Effector memory CD8-positive, alpha-beta T cell (primary cell): ENCODE measurements at places on chromosomes 12 and 14.

DNA sequence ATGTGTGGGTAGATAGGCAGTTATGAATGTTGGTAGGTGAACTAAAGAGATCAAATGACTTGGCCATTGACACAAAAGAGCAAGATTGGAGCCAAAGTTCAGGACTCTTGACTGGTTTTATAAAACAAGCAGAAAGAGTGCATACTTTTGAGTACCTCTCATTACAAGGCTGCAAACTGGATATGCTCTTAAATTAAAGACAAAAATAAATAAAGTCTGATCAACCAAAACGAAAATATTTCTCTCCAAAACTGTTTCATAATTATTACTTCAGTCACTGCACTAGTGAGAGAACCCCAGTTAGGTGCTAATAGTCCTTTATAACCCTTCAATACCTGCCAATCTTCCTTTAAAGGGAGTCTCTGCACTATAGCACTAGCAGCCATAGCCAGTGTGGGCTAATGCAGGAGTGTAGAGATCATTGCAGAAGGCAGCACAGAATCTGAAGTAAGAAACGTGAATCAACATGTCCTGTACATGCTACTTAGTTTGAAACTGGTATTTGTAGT is 147.1 kb downstream of the FOXA1 start:
- no peak for DNase-seq

GRCh38 chr14:91286530-91286937 is 42.0 kb upstream of the GPR68 start:
- DNase-seq: peak; percentile 75

- peak; percentile 35 for DNase-seq
Observed at GRCh38 chr14:61406675-61407074, 85.3 kb downstream of the PRKCH start.

DNA sequence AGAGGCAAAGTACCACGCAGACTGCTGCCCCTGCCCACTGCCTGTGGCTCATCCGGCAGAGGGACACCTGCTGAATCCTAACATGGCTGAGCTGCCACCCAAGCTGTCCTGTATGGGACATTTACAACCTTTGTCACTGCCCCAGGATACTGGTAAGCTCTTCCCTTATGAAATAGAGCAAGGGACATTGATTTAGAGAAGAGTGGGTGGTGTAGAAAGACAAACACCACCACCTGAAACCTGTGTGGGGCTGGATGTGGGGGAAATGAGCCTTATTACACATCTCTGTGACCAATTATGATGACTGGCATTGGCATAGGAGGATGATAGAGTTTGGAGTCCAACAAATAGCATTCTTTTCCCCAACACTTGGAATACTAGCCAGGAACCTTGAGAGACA is 81.2 kb upstream of the GZMB start:
- no peak for DNase-seq

DNA sequence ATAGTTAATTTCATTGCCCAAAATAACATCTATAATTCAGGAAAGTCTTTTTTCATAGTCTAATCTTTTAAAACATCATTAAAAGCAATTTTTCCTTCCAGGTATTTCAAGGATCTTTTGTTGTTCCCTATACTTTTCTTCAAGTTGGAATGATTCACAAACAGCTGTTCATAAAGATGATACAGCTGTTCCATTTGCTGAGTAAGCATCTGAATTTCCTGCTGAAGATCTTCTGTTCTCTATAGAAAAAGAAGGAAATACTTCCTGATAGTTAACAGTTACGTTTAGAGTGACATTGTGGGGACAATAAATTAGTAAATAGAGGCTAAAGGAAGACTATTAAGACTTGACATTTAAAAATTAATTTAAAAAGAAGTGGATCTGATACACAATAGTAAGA is 30.3 kb upstream of the ESR2 start:
- no peak for DNase-seq

- no peak for DNase-seq
Observed at GRCh38 chr12:44377443-44378187, 498.5 kb downstream of the NELL2 start.

GRCh38 chr12:92049403-92049802 is 96.2 kb downstream of the BTG1 start:
- no peak for DNase-seq

- DNase-seq: no peak
Observed at GRCh38 chr12:59600171-59600570, 4.3 kb downstream of the SLC16A7 start.

DNA sequence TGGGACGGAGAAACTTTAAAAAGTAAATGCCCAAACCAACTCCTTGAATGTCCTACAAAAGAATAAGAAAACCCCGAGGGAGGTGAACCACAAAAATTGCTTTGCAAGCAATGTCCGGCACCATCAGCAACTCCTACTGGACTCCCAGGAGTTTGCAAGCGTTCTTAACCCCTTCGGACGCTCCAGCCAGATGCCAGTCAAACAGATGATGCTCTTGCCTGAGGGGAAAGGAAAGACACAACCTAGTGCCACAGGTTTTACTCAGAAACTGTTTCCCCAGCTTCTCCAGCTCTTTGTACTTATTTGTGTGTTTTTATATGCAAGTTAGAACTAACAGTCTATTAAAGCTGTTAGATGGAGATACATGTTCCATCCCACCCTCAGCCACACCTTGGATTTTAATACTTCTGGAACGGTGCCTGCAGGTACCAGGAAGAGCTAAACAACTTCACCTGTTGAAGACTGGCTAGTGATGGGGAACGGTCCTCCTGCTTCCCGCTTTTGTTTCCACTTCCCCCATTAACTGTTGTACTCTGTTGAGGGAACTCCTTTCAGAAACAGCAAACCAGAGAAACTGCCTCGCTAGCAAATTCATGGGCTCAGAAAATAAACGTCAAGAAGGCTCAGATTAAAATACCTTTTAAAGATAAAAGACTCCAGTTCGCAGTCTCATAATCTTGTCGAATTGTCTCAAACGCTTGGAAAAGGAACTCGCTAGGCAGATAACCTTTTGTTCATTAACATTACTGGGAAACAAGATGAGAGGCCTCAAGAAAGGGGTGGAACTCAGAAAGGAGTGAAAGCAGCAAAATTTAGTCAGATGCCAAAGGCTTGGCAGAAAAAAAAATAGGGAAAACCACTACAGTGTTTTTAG is 1.1 kb upstream of the FERMT2 start:
- DNase-seq: no peak

DNA sequence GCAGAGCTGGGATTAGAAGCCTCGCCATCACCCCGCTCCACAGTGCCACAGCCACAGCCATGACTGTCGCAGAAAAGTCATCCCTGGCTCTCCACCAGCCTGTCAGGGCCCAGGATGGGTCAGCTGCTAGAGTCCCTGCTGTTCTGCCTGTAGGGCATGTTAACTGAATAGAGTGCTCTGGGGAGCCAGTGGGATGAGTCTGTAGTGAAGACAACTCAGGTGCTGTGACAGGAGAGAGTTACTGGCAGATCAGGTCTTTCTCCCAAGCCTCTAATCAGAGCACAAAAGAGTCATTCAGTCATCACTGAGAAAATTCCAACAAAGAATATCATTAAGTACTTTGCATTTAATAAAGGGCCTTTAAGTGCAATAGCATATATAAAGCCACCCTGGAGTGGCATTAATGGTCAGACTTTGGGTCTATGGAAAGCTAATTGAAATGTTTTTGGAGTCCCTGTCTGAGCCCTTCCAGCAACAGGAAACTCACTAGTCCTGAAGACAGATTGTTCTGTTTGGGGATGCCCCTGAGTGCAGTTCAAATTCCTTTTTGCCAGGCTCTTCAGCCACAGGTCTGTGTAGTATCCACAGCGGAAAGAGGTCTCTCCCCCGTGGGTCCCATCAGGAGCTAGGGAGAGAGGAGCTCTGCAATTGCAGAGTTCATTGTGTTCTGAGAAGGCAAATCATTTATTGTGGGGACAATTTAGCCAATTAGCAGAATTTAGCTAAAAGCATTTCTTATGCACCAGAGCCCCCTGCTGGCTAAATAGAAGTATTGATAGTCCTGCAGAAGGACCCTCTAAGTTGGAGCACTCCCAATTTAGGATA is 45.2 kb upstream of the C14orf132 start:
- peak; percentile 13 for DNase-seq

DNA sequence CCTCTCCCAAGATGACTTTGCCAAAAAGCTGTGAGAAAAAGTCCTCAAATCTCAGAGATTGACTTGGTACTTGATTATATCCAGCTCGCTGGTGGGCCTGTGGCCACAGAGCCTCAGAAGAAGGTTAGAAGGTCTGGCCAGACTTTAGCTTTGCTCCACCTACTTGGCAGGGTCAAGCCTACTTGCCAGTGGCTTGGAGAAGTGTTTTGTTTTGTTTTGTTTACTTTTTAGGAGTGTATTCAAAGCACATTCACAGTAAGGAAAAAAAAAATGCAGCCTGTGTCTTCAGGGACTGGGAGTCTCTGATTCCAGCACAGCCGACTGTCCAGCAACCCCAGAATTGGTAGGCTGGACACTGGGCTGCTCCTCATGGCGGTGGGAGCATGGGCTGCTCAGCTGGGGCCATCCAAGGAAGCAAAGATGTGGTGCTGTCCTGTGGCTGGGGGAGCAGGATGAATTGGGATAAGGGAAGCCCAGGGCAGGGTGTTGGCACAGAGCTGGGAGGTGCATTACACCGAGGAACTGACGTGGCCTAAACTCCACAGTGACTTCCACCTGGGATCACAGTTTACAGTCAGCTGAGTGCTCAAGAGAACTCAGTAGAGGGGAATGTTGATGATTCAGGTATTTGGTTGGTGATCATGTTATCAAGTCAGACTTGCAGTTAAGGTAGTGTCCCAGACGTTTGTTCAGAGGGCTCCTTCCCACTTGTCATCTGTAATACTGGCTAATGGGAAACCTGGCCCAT is 73.5 kb downstream of the PPP2R5C start:
- no peak for DNase-seq

DNA sequence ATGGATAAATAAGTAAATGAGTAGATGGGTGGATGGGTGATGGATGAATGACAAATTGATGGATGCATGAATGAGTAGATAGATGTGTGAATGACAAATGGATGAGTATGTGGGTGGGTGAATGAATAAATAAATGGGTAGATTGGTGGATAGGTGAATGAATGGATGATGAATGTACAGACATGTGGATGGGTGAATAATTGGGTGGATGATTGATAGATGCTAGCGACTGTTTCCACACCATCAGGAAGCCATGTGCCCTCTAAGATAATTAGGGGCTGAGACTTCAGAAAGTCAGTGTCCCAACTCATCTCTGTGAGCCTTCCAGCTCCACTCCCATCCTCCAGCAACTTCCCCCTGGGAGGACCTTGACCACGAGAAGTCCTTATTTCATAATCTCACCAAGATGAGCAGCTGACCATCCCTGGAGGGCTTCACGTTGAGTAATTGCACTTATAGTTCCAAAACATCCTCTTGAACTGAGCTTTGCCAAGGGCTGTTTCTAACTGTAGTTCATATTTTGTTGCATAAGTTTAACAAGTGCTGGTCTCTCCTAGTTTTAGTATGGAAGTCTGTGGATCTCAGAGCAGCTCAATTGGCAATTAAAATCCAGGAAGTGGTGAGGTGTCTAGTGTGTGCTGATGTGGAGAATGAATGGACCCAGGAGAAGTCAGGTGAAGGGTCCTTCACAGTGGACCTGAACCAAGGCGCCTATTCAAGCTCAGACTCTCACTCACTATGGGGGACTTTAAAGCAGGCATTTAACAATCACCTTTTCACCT is 295.7 kb downstream of the ADGRD1 start:
- DNase-seq: no peak

DNA sequence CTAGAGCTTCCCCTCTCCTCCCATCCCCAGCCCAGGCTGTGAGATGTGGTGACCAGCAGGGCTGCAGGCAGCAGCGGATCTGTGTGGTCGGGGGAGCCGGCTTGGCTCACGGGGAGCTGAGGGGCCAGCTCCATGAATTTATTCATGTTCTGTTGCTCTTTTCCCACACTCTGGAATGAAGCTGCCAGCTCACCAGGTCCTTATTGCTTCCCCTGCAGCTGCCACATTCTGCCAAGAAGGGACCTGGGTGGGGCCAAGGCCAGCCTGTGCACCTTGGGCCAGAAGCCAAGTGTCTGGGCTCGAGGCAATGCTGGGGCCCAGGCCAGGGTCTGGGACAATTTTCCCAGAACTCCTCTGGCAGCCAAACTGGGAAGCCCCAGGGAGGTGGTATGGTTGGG is 2.5 kb upstream of the C1QL4 start:
- no peak for DNase-seq

DNA sequence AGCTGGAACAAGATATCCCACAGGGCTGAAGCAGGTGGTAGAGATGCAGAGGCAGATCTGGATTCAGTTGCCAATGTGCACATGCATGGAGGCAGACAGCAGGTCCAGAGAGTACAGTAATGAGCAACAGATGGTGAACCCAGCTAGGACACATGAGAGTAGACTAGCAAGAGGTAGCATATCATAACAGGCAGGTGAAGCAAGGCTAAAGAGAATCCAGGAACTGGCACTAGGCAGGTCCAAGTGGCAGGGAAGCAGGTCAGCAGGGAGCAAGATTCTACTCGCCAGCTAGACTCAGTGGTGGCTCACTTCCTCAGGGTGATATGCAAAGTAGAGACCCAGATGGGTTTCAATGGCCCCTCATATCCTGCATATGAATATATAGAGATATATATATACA is 15.3 kb upstream of the MYF6 start:
- no peak for DNase-seq

GRCh38 chr12:52993558-52993869 is 12.7 kb upstream of the EIF4B start:
- DNase-seq: no peak

DNA sequence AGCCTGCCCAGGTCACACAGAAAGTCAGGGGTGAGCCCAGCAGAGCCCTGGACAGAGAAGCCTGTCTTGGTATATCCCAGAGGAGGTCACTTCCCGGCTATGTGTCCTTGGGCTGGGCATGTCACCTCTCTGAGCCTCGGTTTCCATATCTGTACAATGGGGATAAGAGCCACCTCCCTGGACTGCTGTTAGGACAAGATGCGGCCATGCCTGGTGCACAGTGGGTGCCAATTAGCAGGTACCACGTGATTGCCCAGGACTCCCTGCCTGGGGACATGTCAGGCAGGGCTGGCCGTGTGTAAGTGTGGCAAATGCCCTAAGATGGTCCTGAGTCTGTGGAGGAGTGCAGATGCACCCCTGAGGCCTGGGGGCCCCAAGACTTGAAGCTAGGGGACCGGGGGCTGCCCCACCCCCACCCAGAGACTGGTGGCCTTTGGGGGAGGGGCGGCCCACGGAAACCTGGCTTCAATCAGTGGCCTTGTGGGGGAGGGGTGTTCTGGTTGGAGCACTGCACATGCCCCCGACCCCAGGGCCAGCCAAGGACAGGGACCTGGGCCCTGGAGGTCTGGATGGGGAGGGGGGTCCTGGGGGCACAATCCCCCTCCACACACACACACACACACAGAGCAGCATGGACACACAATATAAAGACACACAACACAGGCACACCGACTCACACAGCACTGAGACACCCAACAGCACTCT is 878 bp downstream of the TMEM119 start:
- DNase-seq: no peak

- DNase-seq: no peak
Observed at GRCh38 chr12:96398424-96399119, 1.7 kb downstream of the CDK17 start.

GRCh38 chr12:59977779-59978178 is 381.9 kb downstream of the SLC16A7 start:
- no peak for DNase-seq

- DNase-seq: no peak
Observed at GRCh38 chr12:91370086-91370868, 187.7 kb upstream of the DCN start.
